ENCODE measurements at places on chromosomes 7 and 10.

DNA sequence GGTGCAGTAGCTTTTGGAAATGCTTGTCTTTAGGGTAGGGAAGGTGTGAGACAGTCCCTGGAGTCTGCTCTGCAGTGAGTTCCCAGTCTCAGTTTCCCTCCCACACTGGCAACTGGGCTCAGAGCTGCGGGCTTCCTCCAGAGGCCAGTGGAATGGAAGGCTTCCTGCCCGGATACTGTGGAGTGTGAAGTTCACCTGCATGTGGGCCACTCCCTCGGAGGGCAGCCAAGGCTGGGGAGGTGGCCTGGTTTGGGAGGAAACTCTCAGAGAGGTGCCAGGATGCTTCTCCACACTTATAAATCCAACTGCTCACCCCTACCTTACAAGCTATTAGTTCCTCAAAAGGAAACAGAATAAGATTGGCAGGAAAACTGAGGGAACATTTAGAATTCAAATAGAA lies 18.1 kb upstream of the UBE2H start:
- no peak for DNase-seq

GRCh38 chr7:96671854-96672253 lies 37.8 kb downstream of the SEM1 start:
- no peak for DNase-seq

GRCh38 chr10:80177781-80178636 lies 27.3 kb downstream of the ANXA11 start:
- no peak for DNase-seq

GRCh38 chr7:30915005-30915601 lies 3.5 kb downstream of the AQP1 start:
- no peak for DNase-seq

DNA sequence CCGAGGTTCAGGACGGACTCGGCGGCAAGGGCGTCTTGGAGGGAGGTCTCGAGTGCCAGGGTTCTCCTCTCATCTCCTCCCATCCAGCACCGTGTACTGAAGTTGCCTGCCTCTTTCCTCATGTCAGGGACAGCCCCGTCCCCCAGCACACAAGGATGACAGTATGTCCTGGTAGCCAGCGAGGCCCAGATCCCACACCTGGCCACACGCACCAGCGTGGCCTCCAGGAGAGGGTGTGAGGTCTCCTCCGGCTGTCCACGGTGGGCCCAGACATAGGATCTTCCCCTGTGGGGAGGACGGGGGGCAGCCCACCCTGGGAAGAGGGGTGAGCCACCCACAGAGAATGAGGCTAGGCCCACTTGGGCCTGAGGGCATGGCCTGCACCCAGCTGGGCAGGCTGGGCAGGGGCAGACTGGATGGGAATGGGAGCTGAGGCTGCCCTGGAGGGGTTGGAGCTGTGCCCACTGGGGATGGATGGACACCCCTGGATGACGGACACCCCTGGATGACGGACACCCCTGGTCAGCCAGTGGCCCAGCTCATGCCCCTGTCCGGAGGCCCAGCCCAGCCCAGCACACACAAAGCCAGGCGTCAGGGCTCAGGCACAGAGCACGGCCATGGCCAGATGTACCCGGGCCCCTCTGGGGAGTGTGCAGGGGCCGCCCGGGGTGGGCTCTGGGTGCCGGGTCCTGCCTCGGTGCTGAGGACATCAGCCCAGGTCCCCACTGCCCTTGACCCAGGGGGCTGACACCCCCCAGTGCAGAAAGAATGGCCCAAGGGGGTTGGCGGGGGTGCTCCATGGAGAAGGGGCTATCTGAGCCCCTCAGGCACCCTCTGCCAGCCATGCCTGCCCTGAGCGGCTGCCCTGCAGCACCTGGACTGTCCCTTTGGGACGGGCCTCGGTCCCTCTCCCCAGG lies 30.9 kb upstream of the CFAP46 start:
- no peak for DNase-seq

GRCh38 chr7:99374111-99375064 lies at the start of gene ARPC1B:
TSS of gene ARPC1B (plus strand) at chr7:99374730. CDS start at chr7:99385715, 10,985 bp downstream.
- peak; percentile 84 for DNase-seq

DNA sequence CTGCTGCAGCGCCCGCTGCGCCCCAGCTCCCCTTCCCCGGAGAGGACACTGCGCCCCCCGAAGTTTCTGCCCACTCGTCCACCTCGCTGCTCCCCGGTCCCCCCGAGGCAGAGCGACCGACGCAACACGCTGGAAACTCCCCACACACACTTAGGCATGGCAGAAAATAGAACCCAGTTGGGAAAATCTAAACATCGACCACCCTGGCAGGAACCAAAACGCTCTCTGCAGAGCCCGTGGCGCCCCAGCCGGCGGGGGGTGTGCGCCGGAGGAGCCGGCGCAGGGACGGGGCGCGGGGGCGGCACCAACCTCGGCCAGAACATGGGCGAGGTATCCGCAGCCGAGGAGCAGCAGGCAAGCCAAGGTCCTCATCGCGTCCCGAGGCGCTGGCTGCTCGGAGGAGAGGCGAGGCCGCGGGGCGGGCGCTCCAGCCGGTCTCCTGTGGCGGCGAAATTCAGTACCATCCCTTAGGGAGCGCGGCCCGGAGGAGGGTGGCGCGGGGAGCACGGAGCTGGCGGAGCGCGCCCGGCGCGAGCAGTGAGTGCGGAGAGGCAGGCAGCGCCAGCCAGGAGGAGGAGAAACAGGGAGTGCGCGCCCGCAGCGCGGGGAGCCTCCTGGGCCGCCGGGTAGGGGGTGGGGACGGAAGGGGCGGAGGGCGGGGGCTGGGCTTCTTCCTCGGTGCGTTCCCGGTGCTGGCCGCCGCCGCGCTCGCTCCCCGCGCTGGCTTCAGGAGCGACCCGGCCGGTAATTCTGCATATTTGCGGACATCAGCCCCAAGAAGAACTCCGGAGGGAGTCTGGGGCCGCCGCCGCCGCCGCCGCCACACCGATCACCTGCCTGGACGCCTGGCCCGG lies 789 bp downstream of the PDGFA start:
- no peak for DNase-seq

GRCh38 chr7:157614457-157615020 lies 277.7 kb downstream of the DNAJB6 start:
- DNase-seq = no peak

DNA sequence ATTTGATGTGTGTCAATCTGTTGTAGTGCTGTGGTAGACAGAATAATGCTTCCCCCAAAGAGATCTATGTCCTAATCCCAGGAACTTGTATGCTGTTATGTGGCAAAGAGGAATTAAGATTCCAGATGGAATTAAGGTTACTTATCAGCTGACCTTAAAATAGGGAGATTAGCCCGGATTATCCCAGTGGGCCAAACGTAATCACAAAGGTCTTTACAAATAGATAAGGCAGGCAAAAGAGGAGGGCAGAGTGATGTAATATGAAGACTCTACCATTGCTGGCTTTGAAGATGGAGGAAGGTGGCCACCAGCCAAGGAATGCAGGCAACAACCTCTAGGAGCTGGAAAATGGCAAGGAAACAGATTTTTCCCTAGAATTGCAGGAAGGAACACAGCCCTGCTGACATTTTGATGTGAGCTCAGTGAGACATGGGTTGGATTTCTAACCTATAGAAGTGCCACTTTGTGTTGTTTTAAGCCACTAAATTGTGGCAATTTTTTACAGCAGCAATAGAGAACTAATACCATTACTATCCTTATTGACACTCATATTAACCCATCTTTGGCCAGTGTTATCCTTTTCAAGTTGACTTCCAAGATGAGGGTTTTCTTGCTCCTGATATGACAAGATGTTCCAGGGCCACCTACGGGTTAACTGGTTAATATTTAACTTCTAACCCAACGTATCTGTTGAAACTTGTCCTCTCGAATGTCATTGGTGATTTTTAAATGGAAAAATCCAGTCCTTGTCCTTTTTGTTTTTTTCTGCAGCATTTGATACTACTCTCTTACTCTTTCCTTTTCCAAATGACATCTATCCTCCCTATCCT lies 29.3 kb downstream of the CYCS start:
- DNase-seq = no peak

DNA sequence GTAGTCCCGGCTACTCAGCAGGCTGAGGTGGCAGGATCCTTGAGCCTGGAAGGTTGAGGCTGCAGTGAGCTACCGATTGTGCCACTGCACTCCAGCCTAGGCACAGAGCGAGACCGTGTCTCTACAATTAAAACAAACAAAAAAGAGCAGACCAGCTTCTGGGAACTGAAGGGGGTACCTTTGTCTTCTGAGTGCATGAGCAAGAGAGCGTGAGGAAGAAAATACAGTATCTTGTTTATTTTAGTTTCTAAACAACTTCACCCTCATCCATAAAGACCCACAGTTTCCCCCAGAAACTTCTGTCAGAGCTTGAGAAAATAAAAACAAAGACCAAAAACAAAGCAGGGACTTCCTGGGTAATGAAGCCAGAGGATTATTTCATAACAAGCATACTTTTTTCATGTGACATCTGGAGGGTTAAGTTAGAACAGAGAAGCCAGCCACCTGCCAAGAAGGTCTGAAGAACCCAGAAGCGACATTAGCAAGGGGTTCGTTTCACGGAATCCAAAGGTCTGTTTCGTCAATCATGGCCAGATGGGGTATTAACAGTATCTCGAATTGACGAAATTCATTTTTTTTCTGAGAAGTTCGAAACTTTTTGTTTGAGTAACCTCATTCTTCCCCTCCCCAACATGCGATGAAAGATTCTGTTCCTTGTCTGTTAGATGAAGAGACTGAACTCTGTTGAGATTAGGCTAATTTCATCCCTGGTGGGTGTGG lies 10.2 kb upstream of the IL2RA start:
- DNase-seq = no peak

GRCh38 chr10:125261491-125262186 lies 101.3 kb upstream of the CTBP2 start:
- no peak for DNase-seq

- DNase-seq = no peak
Observed at GRCh38 chr7:43491984-43492383, 90.9 kb upstream of the STK17A start.

DNA sequence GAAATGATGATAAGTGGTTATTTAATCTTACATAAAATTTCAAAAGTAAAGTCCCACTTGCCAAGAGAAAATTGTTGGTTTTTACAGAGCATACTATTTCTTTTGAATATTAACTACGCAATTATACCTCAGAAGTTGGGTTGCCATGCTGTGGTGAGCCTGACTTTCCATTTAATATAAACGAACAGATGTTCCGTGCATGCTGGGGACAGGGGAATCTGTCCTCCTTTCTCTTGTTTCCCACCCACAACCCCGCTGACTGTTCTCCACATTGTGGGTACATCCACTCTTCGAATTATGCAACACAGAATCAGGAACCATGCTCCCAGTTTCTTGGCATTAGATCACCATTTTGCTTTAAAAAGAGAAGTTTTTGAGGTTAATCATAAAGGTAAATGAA lies 29.2 kb upstream of the RTKN2 start:
- no peak for DNase-seq

- DNase-seq = no peak
Observed at GRCh38 chr7:20964281-20964918, 177.7 kb upstream of the SP8 start.

DNA sequence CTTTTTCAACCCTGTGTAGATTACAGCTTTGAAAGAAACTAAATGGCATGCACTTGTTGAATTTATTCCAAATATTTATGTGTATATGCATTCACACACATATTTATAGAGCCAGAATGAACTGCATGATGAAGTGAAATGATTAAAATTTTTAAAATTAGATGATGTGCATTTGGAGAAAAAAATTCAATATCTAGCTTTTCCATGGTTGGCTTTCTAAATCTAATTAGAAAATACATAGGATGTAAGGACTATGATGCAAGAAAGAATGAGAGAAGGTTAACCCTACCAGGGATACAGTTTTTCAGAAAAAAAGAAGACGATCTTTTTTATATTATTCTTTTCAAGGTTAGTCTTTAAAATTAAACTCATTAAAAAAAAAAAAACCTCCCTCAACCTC lies 204.5 kb downstream of the TRIL start:
- DNase-seq = no peak

DNA sequence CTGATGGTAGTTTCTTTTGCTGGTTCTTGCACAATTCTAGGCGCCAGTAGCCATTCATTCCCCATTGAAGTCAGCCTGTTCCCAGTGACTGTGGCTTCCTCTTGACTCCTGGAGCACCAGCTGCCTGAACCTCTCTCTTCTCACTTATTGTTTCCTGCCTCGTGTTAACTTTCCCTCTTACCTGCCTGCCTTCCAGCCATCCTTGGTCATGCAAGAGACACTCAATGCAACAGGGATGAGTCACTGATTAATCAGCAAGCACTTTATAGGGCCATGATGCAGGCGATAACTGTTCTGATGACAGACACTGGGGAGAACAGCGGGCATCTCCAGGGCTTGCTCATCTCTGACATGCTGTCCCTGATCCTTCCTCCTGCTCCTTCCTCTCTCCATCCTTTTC lies 122.0 kb downstream of the PLCE1 start:
- DNase-seq = no peak

GRCh38 chr10:50392966-50393718 lies 141.8 kb upstream of the ASAH2 start:
- no peak for DNase-seq

GRCh38 chr7:3955026-3955425 lies 654.0 kb downstream of the SDK1 start:
- no peak for DNase-seq

DNA sequence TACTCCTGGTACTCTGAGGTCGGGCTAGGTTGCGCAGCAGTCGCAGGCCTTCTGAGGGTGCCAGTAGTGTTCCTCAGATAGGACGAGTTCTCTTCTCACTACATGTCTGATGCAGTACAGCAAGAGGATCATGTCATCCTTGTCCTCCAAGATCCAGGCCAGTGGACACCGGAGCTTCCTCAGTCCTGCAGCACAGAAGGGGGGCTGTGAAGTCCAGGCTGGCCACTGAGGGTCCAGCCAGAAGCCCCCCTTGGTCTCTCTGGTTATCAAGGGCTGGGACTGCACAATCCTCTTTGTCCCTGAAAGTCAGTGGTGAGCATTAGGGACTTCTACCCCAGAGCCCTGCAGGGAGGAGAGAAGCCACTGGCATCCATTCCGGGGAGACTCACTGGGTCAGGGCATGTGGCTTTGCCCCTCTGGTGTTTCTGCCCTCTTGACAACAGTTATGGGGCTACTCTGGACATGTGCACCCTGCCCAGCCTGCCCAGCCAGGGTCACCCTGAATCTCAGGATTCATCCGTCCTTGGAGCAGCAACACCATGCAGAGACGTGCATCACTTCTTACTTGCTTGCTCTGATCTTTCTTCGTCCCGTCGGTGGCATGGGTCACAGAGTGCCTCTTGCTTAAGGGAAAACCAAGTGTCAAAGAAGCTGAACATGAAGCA lies 125.7 kb downstream of the ADCY1 start:
- no peak for DNase-seq

GRCh38 chr10:30858499-30858898 lies 173.2 kb downstream of the ZNF438 start:
- no peak for DNase-seq

DNA sequence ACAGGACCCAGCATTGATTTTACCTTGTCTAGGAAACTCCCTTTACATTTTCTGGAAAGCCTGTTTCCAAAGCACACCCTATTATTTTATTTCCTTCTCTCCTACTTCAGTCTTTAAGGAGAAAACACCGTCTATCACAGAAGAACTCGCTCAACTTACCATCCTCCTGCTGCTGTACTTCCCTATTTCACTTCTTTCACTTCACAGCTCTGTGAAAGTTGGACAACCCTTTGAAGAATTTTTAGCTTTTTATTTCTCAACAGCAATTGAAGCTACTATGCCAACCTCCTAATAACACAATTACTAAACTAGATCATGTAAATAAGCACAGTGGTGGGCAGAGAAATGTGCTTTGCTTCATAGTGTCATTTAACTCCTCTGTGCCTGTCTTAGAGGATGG lies 166.5 kb downstream of the TFEC start:
- DNase-seq = no peak
